CD4-positive, CD25-positive, alpha-beta regulatory T cell (primary cell): ENCODE measurements at places on chromosomes 16 and 17.

GRCh38 chr17:68431661-68432071, 25.6 kb downstream of the WIPI1 start:
- DNase-seq = peak; percentile 79

DNA sequence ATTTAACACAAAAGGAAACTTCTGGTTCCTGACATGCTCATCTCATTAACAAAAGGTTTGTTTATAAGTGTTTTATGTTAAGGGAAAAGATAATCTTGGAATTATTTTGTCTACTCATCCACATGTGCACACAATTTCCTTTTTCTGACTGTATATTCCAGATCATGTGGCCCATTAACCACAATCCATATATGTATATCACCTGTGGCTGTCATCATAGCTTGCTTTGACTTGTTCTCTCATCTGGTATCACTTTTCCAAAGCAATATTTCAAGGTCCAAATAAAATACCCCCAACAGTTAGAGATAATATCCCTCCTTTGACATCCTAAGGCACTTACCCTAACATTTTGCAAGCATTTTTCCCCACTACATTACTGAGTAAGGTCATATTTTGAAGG, 856.1 kb downstream of the CDH11 start:
- DNase-seq = no peak

GRCh38 chr16:52549011-52549692, 2.2 kb upstream of the TOX3 start:
- DNase-seq = no peak

- DNase-seq = no peak
These were observed 25.0 kb downstream of the USP10 start for GRCh38 chr16:84724606-84725309.

GRCh38 chr16:2238838-2239675, 2.8 kb downstream of the DNASE1L2 start:
- no peak for DNase-seq

DNA sequence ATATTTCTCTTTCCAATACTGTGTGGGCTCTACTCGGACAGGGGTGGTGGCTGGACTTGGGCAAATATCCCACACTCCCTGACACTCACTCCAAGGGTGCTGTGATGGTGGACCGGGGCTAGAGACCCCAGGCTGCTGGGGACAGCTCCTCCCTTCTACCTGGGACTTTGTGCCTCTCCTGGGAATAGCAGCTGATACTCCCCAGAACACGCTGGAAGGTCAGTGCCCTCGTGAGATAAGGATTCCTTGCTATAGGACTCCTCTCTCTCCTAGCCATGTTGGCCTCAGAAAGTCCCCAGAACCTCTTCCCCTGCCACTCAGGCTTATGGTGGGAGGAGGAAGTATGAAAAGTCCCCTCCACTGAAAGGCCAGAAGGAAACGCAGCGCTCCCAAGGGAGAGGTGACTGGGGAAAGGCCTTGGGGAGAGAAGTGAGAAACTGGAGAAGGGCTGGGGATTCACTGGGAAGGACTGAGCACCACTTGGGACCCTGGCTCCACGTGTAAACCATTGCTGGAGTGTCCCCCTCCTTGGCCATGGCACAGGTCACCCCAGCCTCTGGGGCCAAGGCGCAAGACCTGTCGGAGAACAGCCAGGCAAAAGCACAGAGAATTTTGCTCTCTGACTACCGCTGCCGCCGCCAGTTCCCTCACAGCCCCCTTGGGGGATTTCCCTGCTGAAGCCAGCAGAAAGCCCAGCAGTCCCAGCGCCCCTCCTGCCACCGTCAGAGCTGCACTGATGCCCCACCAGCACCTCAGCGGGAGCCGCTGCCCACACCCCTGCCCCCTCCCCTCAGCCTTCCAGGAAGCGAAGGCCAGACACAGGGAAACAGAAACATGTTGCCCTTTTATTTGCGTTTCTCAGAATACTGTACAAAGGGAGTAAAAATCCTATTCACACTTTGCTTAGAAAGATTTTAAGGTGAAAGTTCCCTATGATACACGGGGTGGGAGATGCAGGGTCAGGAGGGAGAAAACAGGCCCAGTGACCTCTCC, 2.1 kb upstream of the GSDMB start:
- DNase-seq = no peak

GRCh38 chr17:42498828-42499227, 37.2 kb upstream of the NAGLU start:
- no peak for DNase-seq

DNA sequence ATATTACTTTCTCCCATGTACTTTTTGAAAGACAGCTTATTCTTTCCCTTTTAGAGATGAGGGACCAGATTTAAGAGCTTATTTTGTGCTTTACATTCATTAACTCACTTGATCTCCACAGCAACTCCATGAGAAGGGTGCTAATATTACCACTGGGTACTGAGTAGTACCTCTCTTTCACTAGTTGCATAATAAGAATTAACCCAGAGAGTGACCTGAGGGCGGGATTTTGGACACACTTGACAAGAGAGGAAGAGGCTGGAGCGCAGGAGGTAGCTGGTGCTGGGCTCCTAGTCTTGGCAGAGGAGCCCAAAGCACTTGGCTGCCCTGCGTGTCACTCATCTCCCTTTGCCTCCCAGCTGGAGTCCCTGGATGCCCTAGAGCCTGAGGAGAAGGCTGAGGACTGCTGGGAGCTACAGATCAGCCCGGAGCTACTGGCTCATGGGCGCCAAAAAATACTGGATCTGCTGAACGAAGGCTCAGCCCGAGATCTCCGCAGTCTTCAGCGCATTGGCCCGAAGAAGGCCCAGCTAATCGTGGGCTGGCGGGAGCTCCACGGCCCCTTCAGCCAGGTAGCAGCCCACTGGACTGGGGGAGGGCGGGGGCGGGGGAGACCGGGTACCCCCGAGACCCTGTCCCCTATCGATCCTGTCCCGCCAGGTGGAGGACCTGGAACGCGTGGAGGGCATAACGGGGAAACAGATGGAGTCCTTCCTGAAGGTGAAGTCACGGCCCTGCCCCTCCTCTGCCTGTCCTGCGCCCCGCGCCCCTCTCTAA, 1.7 kb upstream of the MAZ start:
- no peak for DNase-seq

GRCh38 chr16:3971261-3971660, 90.7 kb upstream of the CREBBP start:
- no peak for DNase-seq
